Stimulated activated CD8-positive, alpha-beta memory T cell treated with anti-CD3 and anti-CD28 coated beads, Interleukin-7, amount 100 ng/mL, for 24 hours (primary cell): ENCODE measurements at places on chromosomes 6 and 20.

- DNase-seq = no peak
Observed at GRCh38 chr20:16664020-16664419, 65.8 kb upstream of the SNRPB2 start.

DNA sequence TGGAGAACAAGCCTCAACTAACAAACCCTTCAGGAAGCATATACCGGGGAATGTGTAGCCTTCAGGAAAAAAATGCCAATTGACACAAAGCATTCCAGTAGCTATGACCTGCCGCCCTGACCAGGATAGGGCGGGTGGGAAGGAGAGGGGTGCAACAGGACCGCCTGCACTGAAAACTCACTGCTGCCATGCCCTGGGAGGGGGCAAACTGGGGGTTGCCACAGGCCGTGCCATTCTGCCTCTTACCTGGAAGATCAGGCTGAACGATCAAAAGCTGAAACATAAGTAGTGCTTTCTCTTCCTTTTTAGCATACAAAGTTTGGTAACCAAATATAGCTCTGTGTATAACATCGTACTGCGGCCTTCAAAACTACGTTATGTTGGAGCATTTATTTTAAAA is 21.7 kb downstream of the NR2E1 start:
- no peak for DNase-seq

DNA sequence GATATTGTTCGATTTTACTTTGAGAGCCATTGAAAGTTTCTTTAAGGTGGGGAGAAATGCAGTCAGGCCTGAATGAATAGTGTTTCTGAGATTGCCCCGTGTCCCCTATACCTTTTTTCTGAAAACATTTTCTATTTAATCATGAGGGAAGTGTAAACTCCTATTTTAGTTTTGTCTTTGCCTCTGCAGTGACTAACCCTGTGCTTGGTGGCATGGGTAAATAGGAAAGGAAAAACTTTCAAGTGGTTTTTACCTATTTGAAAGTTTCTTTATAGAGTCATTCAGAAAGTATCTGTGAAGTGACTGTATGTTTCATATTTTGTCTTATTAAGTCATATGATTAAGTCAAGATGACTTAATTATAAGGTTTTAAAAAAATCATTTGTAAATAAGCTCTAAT is 14.5 kb downstream of the SNRNP48 start:
- no peak for DNase-seq

GRCh38 chr6:106253731-106254130 is 71.8 kb downstream of the ATG5 start:
- DNase-seq = no peak

GRCh38 chr20:35917077-35917476 is 37.2 kb downstream of the SCAND1 start:
- DNase-seq = no peak

- no peak for DNase-seq
Observed at GRCh38 chr6:112041535-112041934, 12.4 kb upstream of the CCN6 start.

GRCh38 chr6:11785774-11786579 is 7.4 kb upstream of the ADTRP start:
- no peak for DNase-seq

- no peak for DNase-seq
Observed at GRCh38 chr6:150363733-150364132, 5.1 kb upstream of the IYD start.

- no peak for DNase-seq
Observed at GRCh38 chr6:40599555-40599954, 12.4 kb upstream of the LRFN2 start.

DNA sequence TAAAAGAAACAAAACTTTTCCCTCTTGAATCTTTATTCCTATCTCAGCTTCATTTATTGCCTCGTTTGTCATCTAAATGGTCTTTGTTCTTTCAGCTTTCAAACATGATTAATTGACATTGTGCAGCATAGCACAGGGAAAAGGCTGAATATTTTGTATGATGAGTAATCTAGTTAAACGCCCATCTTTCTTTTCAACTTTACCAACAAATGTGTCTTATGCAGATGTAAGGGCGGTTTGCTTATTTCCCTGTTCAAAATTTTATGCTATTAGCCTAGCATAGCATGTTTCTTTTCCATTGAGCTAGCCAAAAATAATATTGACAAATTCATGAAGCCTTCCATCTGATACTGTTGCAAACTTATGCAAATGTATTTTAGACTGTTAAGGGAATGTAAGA is 176.4 kb upstream of the AKAP12 start:
- DNase-seq = no peak

DNA sequence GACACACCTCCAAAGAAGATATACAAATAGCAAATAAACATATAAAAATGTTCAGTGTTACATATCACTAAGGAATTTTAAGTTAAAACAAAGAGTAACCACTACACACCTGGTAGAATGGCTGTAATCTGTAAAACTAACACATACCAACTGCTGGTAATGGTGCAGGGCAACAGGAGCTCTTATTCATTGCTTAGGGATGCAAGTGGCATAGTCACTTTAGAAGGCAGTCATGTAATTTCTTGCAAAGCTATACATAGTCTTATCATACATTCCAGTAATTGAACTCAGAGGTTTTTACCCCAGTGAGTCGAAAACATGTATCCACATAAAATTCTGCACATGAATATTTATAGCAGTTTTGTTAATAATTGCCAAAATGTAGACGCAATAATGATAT is 906.8 kb upstream of the CITED2 start:
- DNase-seq = no peak

DNA sequence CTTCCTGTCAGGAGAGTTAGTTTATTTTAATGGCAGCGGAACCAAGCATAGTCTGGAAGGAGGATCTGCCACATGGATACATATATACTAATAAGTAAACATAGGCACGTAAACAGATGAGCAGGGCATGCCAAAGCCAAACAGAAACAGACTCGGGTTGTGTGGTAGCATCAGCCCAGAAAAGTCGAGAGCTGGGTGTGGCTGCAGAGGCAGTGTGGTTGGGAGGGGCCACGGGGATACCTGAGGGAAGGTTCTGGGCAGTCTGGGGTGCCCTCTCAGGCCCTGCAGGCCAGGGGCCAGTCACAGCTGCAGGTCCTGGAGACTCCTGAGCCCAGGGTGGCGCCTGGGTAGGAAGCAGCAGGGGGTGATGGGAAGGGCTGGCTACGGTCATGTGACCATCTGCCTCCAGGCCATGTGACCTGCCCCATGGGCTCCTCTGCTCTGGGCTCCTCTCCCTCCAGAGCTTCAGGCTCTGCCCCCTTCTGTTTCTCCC is 42.8 kb upstream of the MRPS10 start:
- no peak for DNase-seq

- no peak for DNase-seq
Observed at GRCh38 chr6:11345536-11345935, 113.1 kb upstream of the NEDD9 start.

GRCh38 chr6:109770779-109771178 is 79.7 kb downstream of the FIG4 start:
- no peak for DNase-seq

GRCh38 chr6:100176311-100176950 is 182.4 kb upstream of the MCHR2 start:
- DNase-seq = no peak

- no peak for DNase-seq
Observed at GRCh38 chr20:13910492-13910891, 79.9 kb downstream of the SEL1L2 start.

GRCh38 chr6:39322306-39322850 is at the start of gene KCNK16:
KCNK16 (minus strand) TSS chr6:39322702; CDS start chr6:39322540, 162 bp downstream.
- no peak for DNase-seq

- DNase-seq = no peak
Observed at GRCh38 chr20:10555865-10556308, 117.9 kb downstream of the JAG1 start.

GRCh38 chr6:63677282-63677681 is 41.7 kb downstream of the PHF3 start:
- no peak for DNase-seq

DNA sequence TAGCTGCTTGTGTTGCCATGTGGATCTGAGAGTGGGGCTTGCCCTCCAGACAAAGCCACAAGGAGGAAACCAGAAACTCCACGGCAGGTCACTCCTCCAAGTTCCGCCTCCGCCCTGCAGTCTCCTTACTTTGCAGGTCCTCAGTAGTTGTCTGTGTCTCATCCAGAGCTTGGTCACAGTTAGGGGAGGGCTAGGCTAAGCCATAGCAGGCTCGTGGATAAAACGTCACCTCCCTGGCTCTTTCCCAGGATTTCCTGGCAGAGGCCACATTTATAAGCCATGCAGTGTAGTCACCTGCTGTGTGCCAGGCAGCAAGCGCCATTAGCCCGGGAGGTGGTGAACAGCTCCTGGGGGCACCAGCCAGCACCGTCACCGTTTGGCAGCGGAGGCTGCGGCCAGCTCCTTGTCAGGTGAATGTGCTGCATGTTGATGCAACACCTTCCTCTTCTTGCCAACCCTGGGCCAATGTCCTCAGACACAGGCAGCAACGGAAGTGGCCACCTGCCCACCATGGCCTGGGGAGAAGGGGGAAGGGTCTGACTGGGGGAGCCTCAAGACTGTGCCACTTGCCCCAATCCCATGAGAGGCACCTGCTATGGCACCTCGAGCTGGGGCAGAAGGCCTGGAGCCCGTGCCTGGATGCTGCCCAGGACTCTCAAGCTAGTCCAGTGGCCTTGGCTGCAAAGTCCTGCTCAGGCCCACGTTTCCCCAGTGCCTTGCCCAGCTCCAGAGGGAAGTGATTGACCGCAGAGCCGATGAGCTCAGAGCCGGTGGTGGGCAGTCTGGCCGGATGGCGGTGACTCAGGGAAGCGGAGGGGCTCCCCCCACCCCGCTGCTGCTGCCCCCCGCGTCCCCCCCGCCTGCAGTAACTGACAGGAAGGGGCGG is 39.0 kb upstream of the SLCO4A1 start:
- DNase-seq = no peak

GRCh38 chr6:71258078-71258866 is 30.3 kb upstream of the OGFRL1 start:
- no peak for DNase-seq

- DNase-seq = no peak
Observed at GRCh38 chr6:33994472-33995308, 151.2 kb downstream of the GRM4 start.

DNA sequence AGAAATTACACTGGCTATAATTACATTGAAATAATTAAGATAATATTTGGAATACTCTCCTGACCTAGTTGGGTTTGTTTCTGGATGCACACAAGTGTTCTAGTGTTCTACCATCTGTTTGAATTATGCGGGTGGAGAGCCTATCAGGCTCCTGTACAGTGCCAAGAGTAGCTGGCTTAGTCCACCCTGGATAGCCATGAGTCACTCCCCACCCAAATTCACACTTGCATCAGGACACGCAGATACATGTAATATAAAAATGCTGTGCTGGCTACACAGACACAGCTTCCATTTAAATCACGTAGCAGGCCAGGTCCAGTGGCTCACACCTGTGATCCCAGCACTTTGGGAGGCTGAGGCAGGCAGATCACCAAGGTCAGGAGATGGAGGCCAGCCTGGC is 686.2 kb upstream of the SLC35B3 start:
- no peak for DNase-seq

GRCh38 chr6:158839796-158840195 is 20.6 kb upstream of the EZR start:
- no peak for DNase-seq

DNA sequence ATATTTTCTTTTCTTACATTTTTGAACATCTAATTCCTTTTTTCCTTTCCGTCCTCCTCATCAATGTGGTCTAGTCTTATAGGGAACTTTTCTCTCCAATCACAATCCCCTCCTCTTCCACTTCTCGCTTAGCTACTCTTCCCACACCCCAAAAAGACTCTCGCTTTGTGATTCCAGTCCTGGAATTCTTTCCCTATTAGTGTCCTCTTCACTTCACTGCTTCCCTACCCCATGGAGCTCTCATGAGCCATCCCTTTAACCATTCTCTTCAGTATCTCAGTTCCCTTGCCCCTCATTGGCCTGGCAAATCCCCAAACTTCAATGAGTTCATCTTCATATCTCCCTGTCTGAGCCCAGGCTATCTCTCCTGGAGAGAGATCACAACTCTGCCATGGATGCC is 55.3 kb upstream of the CEP85L start:
- no peak for DNase-seq

DNA sequence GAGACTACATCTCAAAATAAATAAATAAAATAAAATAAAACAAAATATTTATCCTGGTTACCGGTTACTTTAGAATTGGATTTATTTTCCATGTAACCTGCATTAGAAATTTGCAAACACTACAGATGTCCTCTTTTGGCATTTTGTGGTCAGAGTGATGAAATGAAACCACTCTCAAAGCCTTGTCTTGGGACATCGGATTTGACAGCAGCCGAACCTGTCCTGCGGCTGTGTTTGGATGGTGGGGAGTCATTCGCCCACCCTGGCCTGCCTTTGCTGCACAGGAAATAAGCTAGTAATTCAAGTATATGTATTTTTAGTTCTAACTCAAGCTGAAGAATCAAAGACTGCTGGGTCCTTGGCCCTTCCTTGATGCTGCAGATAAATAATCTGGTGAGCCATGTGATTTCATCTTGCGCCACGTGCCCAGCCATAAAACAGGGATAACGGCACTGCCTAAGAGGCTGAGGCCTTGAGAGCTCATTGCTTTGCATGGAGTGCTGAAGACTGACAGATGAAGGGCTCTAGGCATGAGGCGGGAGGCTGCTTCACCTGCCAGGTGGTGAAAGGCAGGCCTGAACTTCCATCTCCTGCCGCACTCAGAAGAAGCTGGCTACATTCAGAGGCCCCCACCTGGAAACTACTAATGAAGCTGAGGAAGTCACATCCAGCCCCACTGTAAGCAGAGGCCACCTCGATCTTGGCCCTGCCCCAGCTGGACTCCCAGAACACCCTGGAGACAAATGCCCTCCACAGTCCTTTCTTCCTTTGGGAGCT is 76.9 kb downstream of the NOL4L start:
- no peak for DNase-seq

- no peak for DNase-seq
Observed at GRCh38 chr6:116059713-116060571, 749 bp downstream of the FRK start.

DNA sequence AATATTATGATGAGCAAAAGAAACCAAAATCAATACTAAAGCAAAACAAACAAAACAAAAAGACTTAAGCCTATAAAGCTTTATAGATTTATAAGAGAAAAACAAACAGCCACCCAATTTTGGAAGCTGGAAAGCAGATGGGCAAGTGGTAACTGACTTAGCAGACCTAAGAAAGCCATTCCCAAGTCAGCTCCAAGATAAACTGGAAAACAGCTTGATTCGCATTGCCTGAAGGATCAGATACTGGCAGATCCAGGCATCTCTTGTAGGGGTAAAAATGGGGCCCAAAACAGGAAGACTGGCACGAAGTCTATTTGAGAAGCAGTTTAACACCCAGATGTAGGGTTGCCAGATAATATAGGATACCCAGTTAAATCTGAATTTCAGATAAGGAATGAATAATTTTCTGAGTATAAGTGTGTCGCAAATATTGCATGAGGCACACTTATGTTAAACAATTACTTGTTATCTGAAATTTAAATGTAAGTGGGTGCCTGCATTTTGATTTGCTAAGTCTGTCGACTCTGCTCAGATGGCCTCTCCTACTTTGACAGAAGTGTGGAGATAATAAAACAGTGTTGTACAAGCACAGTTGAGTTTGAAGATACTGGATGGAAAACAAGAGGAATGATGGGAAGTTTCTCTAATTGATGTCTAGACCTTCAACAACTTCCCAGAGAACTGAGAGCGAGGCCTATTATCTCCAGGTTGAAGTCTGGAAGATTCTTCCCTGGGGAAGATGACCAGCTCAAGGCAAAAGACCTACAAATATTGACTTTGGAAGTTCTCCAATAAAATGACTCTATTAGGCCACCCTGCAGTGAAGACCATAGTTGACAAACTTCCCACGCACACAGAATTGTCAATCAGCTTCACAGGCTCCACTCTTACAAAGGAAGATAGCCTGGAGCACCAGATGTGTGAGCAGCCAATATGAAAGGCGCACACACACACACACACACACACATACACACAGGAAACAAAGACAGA is 113.4 kb downstream of the FAM50B start:
- no peak for DNase-seq

GRCh38 chr6:134938896-134939295 is 11.0 kb downstream of the ALDH8A1 start:
- peak; percentile 47 for DNase-seq
